ENCODE measurements at places on chromosomes 4 and X.

DNA sequence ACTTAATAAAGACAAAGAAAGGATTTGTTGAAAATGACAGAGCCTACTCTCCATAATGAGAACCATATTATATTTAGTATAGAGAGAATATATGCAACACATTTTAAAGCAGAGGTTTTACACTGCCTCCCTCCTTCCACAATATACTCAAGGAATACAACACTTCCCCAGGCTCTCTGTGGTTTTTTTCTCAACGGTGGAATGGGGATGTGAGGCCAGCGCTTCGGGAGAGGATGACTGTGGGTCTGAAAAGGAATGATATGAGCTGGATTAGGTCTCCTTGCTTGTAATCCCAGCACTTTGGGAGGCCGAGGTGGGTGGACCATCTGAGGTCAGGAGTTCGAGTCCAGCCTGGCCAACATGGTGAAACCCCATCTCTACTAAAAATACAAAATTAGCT, 348.7 kb upstream of the KLF3 start:
- DNase-seq = no peak

GRCh38 chr4:145217349-145217748, 37.0 kb upstream of the OTUD4 start:
- no peak for DNase-seq

- DNase-seq = no peak
Observed at GRCh38 chr4:26573389-26573794, 10.5 kb upstream of the TBC1D19 start.

DNA sequence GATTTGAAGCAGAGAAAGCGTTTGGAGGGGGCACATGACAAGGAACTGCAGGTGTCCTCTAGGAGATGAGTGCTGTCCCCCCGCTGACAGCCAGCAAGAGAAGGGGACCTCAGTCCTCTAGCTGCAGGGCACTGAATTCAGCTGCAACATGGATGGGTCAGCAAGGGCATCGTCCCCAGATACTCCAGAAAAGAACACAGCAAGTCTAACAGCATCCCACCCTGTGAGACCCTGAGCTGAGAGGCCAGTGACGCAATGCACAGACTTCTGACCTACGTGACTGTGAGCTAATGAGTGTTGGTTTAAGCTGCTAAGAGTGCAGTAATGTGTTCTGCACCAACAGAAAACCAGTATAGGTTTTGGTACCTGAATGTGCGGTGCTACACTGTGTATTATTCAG, 11.6 kb upstream of the CENPVL2 start:
- no peak for DNase-seq

DNA sequence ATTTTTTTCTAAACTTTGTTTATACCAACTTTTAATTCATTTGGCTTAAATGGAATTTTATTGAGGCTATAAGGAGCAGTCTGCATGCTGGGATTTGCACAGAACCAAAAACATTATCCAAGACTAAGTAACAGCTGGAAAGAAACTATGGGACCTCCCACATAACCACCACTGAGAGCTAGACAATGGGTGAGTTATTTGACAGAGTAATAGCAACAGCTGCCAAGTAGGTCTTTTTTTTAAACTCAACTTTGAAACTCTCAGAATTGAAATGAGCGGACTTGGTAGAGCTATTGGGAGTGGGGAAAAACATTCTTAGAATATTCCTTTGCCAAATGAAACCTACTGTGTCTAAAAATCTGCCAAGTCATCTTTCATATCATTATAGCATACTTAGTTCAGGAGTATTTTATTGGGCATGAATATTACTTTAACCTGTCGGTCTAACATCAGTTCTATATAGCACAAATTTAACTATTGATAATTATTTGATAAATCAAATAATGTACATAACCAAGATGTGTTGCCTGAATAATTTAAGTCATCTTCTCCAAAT, 1428.0 kb downstream of the PCDH7 start:
- no peak for DNase-seq

DNA sequence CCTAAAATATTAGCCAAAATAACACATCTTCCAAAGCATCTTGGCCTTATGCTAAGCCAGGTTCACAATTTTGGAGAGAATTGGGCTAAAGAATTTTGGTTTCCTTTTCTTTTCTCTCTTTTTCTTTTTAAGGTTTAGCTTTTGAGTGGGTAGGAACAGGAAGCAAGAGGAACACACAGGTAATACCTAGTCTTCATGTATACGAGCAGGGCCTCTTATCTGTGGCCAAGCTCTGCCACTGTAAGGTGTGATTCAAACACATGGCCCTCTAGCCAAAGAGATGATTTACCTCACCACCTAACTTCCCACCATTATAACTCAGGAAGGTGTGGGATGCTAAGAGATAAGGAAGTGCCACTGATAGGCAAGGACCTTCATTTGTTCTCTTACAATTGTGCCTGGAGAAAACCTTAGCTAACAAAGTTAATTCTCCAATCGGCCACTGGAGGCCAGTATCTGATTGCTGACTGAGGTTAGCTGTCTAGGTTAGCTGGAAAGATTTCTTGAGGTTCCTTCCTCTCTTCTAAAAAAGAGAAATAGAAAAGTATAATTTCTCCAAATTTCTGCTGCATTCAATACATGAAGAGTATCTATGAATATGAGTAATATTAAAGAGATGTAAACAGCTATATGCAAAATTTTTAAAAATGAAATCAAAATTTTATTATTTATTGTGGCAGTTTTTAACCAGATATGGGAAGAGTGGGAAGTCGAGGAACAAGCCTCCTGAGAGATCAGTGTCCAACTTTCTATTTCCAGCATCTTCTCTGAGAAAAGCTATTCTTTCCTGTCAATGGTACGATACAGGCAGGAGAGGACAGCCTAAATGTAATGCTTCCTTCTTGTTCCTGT, 30.1 kb upstream of the BBS7 start:
- peak; percentile 43 for DNase-seq

Measured in CD4-positive, alpha-beta T cell treated with Interleukin-4 for 1 hour (primary cell).